Hematopoietic multipotent progenitor cell treated with erythropoietin and hydrocortisone succinate and interleukin-3 and kit ligand, for 8 days (in vitro differentiated cells): ENCODE measurements at places on chromosomes 3 and 15.

GRCh38 chr15:75194397-75194796 is 7.3 kb upstream of the C15orf39 start:
- DNase-seq: no peak

DNA sequence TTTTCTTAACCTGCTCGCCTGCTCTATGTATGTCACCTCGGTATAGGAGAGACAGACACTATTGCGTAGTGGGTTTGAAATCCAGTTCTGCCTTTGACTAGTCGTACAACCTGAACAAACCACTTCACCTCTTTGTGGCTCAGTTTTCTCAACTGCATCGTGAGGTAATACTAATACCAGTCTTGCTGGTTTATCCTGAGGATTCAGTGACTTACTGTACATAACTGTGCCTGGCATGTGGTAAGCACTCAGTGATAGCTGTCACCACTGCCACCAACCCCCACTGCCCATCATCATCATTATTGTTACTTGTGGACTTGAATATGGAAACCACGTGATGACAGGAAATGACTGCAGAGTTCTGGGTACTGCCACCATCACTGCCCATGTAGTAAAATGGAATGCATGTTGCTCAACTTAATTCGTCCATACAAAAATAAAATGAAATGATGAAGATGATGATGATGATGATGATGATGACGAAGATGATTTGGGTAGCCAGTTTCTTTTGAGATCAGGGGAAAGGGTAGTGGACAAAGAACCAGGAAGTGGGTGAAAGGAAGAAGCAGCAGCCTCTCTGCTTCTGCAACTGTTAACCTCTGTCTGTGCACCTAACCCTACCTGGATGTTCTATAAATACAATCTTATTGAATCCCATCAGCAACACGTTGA is 228.1 kb downstream of the FEZF2 start:
- DNase-seq: no peak

DNA sequence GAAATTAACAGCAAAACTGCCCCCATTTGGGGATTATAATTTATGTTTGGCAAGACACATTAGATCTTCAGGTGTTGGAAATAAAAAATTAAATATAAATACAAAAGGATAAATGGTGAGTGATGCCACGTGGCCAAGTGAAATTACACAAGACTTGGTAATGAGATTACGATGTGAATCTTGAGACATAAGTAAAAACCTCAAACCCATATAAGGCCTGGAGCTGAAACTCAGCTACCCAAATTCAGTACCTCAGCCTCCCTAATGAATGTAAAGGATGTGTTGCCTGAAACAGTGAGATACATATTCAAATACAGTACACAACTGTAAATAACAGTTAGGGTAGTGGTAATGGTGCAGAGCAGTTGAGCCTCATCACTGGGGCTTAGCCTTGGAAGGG is 1146.6 kb downstream of the OTOL1 start:
- no peak for DNase-seq

DNA sequence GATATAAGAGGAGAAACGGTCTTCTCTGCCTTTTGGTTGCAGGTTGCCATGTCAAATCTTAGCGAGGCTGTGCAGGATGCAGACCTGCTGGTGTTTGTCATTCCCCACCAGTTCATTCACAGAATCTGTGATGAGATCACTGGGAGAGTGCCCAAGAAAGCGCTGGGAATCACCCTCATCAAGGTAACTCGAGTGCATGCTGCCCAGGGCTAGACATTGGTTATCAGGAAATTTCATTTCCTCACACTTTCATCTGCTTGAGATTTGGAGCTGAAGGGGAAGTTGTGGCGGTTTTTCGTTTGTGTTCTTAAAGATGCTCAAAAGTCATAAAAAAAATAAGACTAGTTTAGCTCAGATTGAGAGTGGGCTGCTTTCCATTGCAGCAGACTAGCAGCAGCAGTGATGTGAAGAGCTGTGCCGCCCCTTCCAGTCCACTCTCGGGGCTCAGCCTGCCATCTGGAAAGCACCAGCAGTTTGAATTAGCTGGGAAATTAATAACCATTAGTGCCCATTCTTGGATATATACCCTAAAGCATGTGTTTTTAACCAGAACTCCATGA is 32.2 kb downstream of the GPD1L start:
- DNase-seq: no peak
